ENCODE measurements at places on chromosomes 6 and 20. TPM values are rescaled to one million over a fixed set of nuclear protein-coding genes. Genes with fewer than 3 reads are reported as not detected.

OPN5 gene
- total RNA-seq = not detected

TMEM170B gene
- 1.1 TPM for total RNA-seq

SNTA1 gene
- 10.6 TPM for total RNA-seq

AKAP12 gene
- total RNA-seq = 158 TPM

CAP2 gene
- total RNA-seq = 10.5 TPM

ANKRD66 gene
- not detected for total RNA-seq

ASIP gene
- not detected for total RNA-seq

RAET1L gene
- 0.44 TPM for total RNA-seq

TREM1 gene
- 0.25 TPM for total RNA-seq

FGD2 gene
- total RNA-seq = not detected

RBPJL gene
- not detected for total RNA-seq

ADGB gene
- total RNA-seq = not detected

OR12D3 gene
- not detected for total RNA-seq

MYCT1 gene
- total RNA-seq = not detected

CDSN gene
- not detected for total RNA-seq

RIMS1 gene
- total RNA-seq = not detected

GLP1R gene
- not detected for total RNA-seq

SCUBE3 gene
- 0.05 TPM for total RNA-seq

BMP6 gene
- 20.1 TPM for total RNA-seq

PNPLA1 gene
- total RNA-seq = not detected

DEFB124 gene
- 0.38 TPM for total RNA-seq

TCF21 gene
- 0.07 TPM for total RNA-seq

Data from A549 treated with Hydrocortisone at 1 μM for 4 hours (cell line).